Fibroblast of lung (primary cell): ENCODE measurements at places on chromosomes 13 and 19. TPM values are rescaled to one million over a fixed set of nuclear protein-coding genes. Genes with fewer than 3 reads are reported as not detected.

DNA sequence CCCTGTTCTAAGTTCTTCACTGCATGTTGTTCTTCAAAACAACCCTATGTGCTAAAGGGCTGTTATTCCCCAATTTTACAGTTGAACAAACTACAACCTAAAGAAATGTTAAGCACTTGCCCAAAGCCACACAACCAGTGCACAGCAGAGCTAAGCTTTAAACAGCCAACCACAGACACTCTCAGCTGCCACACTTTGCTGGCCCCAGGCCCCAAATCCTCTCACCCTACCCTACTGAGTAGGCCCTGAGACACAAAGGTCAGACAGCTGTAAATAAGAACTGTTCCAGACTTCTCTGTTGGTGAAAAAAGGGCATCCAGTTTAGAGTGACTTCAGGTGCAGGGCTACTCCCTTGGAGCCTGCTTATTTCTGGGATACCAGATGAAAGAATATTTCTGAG is 30.0 kb downstream of the GRIK5 start:
- DNase-seq: no peak

DNA sequence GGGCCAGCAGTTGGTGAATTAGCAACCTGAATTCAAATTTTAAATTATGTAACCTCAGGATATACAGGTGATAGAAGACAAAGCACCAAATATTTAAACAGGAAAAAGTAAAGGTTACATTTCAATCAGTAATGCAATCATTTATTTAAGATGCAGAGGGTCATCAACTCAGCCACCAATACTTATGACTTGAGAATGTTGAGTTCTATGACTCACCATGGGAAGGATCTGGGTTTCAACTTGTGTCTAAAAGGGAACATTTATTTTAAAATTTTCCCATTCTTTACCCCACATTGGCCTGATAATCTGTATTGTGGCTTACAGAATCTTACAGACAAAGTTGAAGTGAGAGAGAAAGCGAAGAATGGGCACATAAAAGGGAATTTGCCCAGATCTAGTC is 418.0 kb downstream of the NDFIP2 start:
- peak; percentile 14 for DNase-seq

- no peak for DNase-seq
Measured at GRCh38 chr19:3809881-3810707, 23.9 kb upstream of the MATK start.

GRCh38 chr19:32407004-32407992 is 1.7 kb downstream of the DPY19L3 start:
- peak; percentile 70 for DNase-seq

DNA sequence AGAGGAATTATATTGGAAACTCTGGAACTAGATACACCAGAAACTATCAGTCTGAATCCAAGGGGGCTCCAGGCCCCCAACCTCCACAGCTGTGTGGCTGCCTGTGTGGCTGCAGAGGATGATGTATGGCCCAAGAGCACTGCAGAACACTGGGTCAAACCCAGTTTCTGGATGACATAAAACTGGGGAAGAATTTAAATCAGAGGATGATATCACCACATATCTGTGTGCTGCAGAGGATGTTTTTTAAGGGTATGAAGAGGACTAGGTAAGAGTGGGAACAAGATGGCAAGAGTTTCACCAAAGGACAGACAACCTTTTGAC is 226.4 kb downstream of the SUCLA2 start:
- no peak for DNase-seq

Gene TRMT1
- 12.2 and 17.9 TPM in 2 replicates for polyA plus RNA-seq

Gene SGCG
- polyA plus RNA-seq: 0.14 and 0.72 TPM in 2 replicates

Gene CKM
- 0.03 TPM in 1 of 2 replicates, not detected in the other for polyA plus RNA-seq

Gene ADPRHL1
- polyA plus RNA-seq: 0.59 and 0.62 TPM in 2 replicates

Gene SHC2
- polyA plus RNA-seq: 0.02 and 0.28 TPM in 2 replicates

Gene KLHL1
- polyA plus RNA-seq: not detected in 2 replicates
